ENCODE measurements at places on chromosomes 1 and 21.

DNA sequence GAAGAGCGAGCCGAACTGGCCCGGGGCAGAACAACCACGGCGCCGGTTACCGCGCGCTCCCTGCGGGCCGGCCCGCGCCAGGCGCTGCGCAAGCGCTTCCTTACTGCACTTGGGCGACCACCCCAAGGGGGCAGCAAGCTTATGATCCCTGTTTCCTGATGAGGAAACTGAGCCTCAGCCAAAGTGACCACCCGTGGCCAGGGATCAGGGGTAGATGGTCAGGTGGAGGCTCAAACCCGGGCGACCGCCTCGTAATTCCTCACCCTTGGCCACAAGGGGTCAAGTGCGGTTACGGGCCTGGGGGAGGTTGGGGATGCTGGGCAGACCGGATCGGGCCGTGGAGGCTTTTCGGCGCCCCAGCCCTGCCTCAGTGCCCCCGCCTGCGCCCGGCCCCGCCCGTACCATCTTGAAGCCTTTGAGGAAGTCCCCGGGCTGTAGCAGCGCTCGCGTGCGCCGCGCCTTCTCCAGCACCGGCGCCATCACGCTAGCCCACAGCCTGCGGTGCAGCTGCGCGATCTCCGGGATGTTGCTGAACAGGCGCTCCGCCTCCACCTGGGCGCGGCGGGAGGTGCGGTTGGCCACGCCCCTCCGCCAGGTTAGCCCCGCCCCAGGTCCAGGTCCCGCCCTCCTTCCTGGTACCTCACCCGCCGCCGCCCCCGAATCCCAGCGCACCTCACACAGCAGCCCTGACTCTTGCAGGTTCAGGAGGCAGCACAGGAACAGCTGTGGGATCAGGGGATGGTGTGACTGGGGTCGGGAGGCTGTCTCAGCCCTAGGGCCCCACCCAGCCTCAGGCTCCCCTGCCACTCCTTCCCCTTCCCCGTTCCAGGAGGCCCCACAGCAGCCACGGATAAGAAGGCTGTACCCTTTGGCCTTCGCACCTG lies 5.4 kb upstream of the TNFRSF25 start:
- DNase-seq, result no peak

DNA sequence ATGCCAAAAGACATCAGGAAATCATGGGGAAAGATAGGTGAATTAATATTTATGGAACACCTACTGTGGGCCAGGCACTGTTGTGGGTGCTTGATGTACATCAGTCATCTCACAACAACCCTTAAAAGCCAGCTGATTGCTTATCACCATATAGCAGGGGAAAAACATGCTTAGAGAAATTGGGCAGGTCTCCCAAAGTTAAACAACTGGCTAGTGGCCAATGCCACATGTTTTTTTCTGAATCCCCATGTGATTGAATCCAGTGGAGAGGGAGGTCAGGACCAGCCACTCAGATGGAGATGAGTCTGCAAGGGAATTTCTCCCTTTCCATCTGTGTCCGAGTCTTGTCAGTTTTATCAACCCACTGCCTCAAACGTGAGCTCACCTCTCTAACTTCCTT lies 33.5 kb downstream of the UTP25 start:
- no peak for DNase-seq

- DNase-seq, result peak; percentile 50
These were observed 1.6 kb upstream of the STK40 start for GRCh38 chr1:36387141-36387949.

GRCh38 chr1:183991348-183991747 lies 46.2 kb downstream of the COLGALT2 start:
- DNase-seq, result no peak

- DNase-seq, result peak; percentile 51
These were observed 80.1 kb downstream of the SH3BGR start for GRCh38 chr21:39531840-39532239.

- no peak for DNase-seq
These were observed 19.3 kb upstream of the GRHL3 start for GRCh38 chr1:24299901-24300300.

DNA sequence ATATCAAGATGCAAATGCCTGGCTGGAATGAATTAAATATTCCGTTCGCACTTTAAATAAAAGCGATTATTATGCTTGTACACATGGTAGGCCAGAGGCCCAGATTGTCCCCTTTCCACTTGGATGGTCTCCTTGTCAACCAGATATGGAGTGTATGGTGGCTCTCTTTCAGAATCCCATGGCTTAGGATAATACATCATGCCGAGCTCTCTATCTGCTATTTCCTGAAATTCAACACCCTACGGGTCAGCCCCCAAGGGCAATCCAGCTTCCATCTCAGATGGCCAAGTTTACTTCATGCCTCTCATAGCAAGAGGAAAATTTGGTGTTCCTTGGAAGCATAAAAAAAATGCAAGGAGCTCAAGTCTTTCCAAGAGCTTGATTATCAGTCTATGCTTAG lies 25.4 kb upstream of the FMO1 start:
- DNase-seq, result no peak

DNA sequence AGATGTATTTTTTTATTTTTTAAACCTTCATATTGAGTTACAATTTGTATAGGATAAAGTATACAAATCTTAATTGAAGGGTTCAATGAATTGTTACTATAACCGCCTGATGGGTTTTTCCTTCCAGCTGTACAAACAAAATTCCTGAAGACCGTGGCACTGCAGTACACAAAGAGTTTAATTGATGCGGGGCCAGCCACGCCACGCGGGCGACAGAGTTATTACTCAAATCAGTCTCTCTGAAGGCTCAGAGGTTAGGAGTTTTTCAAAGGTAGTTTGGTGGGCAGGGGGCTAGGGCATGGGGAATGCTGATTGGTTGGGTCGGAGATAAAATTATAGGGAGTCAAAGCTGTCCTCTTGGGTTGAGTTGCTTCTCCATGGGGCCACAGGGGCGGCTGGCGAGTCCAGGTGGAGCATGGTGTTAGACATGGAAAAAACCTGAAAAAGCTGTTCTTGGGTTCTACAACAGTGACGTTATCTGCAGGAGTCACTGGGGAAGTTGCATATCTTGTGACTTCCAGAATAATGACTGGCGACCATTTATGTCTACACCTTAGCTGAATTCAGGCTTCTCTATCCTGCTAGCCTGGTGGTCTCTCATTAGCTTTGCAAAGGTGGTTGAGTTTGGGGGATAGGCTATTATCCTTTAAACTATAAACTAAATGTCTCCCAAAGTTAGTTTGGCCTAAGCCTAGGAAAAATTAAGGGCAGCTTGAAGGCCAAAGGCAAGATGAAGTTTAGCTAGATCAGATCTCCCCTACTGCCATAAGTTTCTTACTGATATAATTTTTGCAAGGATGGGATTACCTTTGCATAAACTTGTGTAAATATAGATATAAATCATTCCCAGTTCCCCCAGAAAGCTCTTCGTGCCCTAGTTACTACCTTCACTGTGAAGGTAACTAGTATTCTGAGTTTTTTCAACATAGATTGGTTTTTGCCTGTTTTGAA lies 13.0 kb upstream of the TMEM9 start:
- no peak for DNase-seq

- DNase-seq, result no peak
These were observed 228.8 kb upstream of the CSF3R start for GRCh38 chr1:36711480-36711879.

DNA sequence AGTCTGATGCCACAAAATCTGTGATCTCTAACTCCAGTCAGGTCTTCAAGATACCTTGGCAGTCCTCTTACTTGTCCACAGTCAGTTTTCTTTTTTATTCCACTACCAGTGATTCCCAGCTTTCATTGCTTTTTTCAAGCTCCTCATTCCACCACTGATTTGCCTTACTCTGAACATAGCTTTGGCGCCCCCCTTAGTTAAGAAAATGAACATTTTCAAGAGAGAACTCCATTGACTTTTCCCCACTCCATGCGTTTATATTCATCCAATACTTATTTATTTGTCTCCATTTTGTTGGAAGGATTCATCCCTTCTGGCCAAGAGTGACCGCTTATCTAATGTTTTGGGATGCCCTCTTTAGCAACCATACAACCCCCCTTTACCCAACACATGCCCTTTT lies 33.9 kb upstream of the IPO9 start:
- no peak for DNase-seq

DNA sequence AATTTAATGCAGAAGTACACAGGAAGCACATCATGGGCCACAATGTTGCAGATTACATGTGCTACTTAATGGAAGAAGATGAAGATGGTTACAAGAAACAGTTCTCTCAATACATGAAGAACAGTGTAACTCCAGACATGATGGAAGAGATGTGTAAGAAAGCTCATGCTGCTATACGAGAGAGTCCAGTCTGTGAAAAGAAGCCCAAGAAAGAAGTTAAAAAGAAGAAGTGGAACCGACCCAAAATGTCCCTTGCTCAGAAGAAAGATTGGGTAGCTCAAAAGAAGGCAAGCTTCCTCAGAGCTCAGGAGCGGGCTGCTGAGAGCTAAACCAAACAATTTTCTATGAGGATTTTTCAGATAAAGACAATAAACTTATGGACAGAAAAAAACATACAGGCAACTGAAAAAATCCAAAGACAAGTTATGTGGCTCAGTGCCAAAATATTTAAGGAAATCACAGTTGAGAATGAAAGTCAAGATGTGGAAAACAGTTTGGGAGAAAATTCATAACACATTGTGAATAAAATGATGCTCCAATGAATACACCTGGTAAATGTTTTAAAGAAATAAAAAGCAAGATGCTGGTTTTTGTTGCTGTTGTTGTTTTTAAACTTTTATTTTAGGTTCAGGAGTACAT lies 2.8 kb upstream of the ZNF644 start:
- peak; percentile 55 for DNase-seq

DNA sequence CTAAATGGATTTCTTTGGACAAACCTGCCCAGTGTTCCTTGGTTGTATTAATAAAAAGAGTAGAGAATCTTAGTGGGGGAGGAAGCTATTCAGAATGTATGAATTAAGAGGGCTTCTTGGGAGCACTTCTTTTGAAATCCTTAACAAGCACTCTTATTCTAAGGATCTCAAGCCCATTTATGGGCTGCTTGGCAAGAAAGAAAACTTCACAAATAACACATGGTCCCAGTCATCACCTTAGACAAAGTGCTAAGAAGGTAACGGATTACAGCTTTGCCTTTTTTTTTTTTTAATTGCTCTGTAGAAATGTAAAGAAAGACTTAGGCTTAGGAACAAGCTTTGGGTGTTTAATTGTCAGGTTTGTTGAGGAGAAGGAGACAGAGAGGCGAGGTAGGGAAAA lies 76.6 kb upstream of the IPO9 start:
- no peak for DNase-seq

GRCh38 chr1:105137543-105138457 lies 1388.1 kb downstream of the AMY1C start:
- peak; percentile 3 for DNase-seq

- DNase-seq, result peak; percentile 20
These were observed 186.5 kb downstream of the FASLG start for GRCh38 chr1:172845371-172845770.

All from pons (tissue), 1 donor.